ENCODE measurements at places on chromosomes 5 and 9.

GRCh38 chr5:97529354-97529985, 346.4 kb upstream of the RIOK2 start:
- DNase-seq: no peak

DNA sequence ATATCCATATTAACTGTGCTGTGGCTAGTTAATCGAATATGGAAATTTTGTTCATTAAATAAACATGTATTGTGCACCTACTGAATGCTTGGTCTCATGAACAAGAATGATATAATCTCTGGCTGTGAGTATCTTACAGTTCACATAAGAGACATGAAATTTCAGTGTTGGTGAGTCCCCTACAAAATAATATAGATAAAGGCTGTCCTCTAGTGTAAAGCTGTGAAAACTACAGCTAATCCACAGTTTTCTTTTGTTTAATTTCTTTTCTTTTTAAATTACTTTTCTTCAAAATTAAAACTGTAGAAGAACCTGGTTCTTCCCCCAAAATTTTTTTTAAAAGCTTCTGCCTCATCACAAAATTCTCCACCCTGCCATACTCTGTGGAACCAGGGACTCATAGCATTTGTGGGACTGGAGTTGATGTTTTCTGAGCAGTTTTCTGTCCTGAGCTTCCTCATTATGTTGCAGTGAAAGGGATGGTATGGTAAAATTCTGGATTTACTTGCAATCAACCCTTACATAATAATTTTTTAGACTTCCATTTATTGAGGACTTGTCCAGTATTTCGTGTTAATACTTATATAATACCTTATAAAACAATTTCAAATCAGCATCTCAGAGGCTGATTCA, 135.0 kb downstream of the STK32A start:
- DNase-seq: no peak

GRCh38 chr9:70112981-70113380, 69.3 kb downstream of the MAMDC2 start:
- DNase-seq: no peak

DNA sequence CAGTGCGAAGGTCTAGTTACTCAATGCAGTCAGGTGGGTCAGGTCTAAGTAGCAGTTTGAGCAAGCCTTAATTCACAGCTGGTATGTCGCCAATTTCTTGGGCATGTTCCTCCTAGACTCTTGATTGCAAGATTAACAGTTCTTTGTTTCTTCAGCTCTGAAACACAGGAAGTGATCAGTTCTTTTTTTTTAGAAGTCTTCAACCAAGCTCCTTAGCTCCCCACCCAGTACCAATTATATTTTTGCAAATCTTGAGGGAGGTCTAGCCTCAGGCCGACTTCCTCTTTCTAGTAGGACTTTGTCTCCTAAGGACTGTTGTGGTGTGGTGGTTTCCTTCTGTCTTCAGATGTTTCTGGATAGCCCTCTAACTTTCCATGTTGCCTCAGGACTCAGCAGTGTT, 2054.2 kb downstream of the MAT2B start:
- no peak for DNase-seq

DNA sequence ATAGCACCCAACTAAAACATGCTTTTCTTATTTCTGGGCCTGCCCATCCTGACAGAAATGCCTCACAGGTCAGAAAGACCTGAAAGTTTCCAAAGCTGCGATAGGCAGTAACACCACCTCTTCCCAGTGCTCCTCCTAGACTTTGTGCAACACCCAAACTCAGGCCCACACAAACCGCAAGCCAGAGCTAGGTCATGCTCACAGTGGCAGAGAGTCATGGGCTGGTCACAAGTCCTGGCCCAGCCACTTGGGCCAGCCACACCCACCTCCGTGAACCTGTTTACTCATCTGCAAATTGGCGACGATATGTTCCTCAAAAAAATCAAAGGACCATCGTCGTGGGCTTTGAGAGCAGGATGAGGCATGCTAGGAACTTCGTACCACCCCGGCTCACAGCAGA, 44.0 kb upstream of the SLC25A51 start:
- no peak for DNase-seq

GRCh38 chr5:89756955-89757354, 652.6 kb downstream of the CETN3 start:
- no peak for DNase-seq

DNA sequence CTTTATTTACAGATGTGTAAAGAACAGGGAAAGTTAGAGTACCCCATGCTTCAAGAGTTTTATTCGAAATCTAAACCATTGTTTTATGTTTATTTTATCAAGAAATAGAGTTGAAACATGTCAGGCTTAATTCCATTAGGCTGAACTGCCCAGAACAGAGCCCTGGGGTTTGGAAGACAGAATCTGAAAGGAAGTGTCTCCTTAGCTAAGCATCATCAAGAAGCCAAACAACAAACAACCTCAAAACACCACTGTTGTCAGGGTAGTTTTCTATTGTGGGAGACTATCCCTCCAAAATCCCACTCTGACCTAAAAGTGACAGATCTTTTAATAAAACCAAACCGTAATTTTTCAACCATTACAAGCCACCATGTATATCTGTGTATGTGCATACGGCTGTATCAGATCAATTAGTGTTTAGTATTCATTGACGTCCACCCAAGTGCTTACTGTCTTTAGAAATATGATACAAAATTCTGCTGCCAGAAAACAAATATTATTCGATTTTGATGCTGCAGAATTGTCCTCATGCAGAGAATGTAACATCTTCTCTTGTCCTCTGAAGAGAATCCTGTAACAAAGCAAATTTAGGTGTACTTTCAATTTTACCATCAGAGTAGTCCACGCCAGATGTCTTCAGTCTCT, 271.9 kb upstream of the TMEM161B start:
- no peak for DNase-seq

- no peak for DNase-seq
Observed at GRCh38 chr5:34869256-34869655, 30.3 kb downstream of the TTC23L start.

GRCh38 chr5:170818232-170818631, 34.7 kb downstream of the GABRP start:
- DNase-seq: no peak

- DNase-seq: peak; percentile 8
Observed at GRCh38 chr5:77882670-77883257, 106.6 kb upstream of the TBCA start.

GRCh38 chr5:3373391-3373790, 222.2 kb upstream of the IRX1 start:
- no peak for DNase-seq

DNA sequence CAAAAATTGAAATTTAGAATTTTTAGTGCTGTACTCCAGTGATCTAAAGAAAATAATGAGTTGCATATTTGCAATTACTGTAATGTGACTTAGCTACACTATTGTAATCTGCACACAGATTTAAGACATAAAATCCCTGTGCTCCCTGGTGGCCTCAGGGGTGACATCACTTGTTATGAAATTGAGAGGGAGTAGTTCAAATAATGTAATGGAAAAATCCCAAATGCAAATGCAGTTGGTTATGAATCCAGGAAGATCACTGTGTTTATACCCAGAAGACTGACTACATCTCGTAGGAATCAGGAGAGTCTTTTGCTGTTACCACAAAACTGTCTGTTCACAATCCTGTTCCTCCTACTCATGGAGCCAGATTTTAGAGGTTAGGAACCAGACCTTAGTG, 178.7 kb upstream of the FBXL17 start:
- DNase-seq: no peak

GRCh38 chr5:1720396-1721110, 79.1 kb downstream of the MRPL36 start:
- no peak for DNase-seq

DNA sequence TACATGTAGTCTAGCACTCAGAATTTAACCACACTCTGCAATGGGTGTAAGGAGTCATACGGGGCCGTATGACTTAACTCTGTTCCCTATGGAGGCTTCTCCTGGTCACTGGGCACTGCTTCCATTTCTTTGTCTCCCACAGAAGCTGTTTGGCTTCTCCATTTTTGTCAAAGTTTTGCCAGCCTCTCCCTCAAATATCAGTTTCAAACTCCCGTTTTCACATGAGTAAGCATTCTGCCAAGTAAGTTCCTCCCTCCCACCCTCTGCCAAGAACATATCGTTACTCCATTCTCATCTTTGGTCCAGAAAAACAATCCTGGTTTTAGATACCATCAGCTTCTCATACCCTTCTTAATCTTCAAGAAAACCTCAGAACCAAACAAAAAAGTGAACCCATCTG, 6.1 kb downstream of the AFAP1L1 start:
- no peak for DNase-seq

GRCh38 chr5:73483676-73484075, 14.6 kb upstream of the BTF3 start:
- DNase-seq: no peak

- DNase-seq: no peak
Observed at GRCh38 chr5:10621832-10622231, 58.0 kb downstream of the ANKRD33B start.

GRCh38 chr9:126317513-126317912, 9.1 kb upstream of the MVB12B start:
- DNase-seq: peak; percentile 24

- no peak for DNase-seq
Observed at GRCh38 chr9:137969008-137969407, 91.4 kb downstream of the CACNA1B start.

GRCh38 chr5:96083361-96083881, 121.8 kb upstream of the ELL2 start:
- no peak for DNase-seq

- peak; percentile 35 for DNase-seq
Observed at GRCh38 chr5:133421394-133421793, 190.9 kb downstream of the FSTL4 start.

- DNase-seq: no peak
Observed at GRCh38 chr5:103894882-103895281, 332.3 kb upstream of the NUDT12 start.

GRCh38 chr5:97548739-97549080, 365.7 kb upstream of the RIOK2 start:
- DNase-seq: no peak

GRCh38 chr5:190366-191035, 794 bp upstream of the LRRC14B start:
- no peak for DNase-seq

GRCh38 chr5:22852807-22853660, at the start of gene CDH12:
Gene CDH12 (minus strand): TSS chr5:22853344.
- no peak for DNase-seq

GRCh38 chr9:129006328-129007034, 21.6 kb downstream of the SH3GLB2 start:
- peak; percentile 47 for DNase-seq

- DNase-seq: no peak
Observed at GRCh38 chr5:141338538-141339306, at the start of gene PCDHGA2. Gene PCDHGA2 (plus strand): TSS chr5:141338760.

- DNase-seq: no peak
Observed at GRCh38 chr5:87746341-87746740, 333.6 kb upstream of the CCNH start.

GRCh38 chr5:37002176-37002751, 125.7 kb downstream of the NIPBL start:
- no peak for DNase-seq

DNA sequence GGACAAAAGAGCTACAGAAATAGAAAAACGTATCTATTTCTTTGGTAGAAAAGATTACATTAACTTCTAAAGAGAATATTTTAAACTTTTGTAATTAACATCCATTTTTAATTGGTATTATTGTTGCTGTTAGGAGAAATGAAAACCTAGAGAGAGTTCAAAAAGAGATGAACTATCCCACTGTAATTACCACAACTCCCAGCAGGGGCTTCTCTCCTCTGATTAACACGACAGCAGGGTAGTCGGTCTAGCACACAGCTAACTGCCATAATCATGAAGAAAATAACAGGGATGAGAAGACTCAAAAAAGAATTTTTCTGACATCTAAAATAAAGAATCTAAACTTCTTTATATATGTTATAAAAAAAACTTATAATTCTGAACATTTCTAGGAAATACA, 86.2 kb upstream of the CDH9 start:
- DNase-seq: no peak

- DNase-seq: no peak
Observed at GRCh38 chr9:116541402-116541801, 145.7 kb upstream of the TRIM32 start.
